ENCODE measurements at places on chromosomes 2 and 18.

- no peak for DNase-seq
Measured at GRCh38 chr2:21668078-21668710, 544.4 kb downstream of the TDRD15 start.

- DNase-seq, result no peak
Measured at GRCh38 chr18:10023853-10024570, 110.2 kb downstream of the VAPA start.

DNA sequence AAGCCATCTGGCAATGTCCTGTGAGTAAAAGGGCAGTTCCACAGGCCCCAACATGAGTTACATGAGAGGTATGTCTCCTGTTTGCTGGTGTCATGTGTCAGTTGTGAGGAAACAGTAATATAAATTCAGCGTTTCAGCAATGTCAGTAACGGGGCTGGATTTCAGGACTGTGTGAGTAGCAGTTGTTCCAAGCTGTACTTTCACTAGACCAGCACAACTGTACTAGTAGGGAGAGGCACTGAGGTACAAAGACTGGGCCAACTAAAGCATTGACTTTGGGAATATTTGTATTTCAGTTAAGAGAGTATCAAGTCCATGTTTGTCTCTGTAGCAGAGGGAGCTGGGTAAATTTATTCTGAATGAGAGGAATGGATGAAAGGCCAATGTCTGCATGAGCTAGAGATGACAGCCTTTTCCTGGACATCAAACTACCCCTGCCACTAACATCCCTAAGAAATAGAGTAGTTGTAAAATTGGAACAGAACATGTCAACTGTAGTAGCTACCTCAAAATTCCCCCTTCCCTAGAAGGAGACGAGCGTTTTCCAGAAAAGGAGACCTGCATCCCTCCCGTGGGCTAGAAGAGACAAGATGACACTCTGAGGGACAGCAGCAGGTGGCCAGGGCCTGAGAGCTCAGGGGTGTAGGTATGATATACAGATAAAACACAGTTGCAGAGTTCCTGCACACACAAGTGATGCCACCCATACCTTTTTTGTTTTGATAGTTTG, 24.4 kb downstream of the EIF4E2 start:
- DNase-seq, result no peak

- DNase-seq, result no peak
Measured at GRCh38 chr2:26649992-26650712, 9.0 kb upstream of the CIB4 start.

GRCh38 chr2:163291790-163292189, 444.0 kb downstream of the FIGN start:
- no peak for DNase-seq

DNA sequence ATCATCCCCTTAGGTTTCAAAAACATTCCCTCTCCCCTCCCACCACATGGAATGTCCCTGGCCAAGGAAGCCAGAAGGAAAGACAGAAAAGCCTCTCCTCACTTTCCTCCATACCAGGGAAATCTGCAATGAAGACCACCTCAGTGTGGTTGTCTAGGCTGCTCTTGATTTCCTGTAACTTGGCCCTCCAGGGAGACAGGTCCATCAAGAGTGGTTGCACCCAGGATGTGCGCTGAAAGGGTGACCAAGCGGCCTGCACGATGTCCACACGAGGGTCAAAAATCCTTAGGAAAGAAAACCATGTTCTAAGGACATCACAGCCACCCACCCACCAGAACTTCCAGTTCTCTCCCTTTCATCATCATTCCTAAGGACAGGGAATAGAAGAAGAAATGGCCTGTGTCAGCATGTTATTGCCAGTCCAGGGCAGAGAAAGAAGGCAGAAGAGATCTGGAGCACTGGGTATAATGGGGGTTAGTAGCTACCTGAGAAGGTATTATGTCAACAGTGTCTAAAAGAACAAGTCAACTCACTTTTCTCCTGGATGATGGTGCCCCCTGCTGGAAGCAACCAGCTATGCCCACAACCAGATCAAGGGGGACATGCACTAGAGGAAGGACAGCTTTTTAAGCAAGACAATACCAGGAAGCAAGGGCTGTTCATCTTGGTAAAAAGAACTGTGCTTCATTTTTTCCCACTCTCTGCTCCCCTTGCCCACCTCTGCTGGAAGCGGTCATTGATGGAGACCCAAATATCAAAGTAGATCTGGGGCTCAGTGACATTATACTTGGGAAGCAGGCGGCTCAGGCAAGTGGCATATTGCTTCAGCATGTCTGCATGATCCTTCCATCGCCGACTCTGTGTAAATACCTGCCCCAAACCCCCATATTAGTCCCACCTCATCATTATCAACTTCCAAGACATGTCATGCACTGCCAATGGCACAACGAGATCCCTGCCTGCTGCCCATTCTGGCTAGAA, 9.3 kb downstream of the GGCX start:
- DNase-seq, result peak; percentile 91
